ENCODE measurements at places on chromosomes 1 and 21.

DNA sequence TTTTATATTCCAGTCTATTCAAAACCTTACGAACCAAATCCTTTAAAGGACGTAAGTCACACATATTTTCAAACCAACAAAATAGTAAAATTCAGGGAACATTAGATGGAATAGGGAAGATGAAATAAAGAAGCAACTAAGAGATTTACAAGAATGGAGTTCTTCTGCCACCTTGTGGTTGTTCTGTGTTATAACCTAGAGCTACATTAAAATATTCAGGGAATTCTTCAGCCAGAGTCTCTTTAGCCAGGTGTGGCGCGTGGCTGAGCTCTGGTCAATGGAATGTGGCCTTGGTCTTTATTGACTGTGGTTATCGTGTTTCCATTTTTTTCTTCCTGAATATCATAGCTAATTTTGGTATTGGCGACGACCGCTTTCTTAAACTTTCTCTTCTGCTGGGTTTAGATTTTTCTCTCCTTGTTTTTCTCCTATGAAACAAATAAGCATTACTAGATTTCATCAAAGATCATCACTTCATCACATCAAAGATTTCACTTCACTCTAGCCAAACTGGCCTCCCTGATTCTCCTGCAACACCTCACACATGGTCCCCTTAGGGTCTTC lies 221.3 kb downstream of the MRPL39 start:
- DNase-seq, result peak; percentile 39

DNA sequence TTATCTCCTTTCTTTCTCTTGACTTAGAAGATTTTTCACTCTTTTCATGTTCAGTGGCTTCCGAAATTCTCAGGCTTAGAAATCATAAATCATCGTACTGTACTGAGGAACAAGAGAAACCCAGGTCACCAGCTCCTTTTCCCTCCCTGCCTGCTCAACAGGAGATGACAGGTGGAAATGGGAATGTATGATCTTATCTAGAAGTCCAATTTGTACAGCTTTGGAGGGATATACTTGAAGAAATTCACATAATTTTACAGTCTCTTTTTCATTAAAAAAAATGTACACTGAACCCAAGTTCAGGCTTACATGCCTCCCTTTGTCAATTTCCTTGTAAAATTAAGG lies 11.7 kb downstream of the EVA1C start:
- DNase-seq, result no peak

DNA sequence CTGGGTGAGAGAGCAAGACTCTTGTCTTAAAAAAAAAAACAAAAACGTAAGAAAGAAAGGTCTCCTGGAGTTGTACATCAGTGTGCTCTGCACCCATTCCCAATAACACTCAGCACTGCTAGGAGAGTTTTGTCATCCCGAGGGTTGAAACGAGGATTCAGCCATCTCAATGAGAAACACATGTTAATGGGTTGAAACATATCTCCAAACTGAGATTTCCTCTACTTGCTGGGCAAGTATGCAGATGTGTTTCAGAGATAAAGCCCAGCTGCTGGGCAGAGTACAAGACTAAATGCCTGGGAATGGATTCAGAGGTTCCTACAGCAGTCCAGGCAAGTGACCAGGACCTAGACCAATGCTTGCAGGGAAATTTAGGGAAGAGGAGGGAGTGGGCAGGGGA lies 2.6 kb upstream of the MFN2 start:
- no peak for DNase-seq

GRCh38 chr1:2074944-2075740 lies 24.9 kb downstream of the PRKCZ start:
- DNase-seq, result no peak

- no peak for DNase-seq
Measured at GRCh38 chr1:51341876-51342496, 11.6 kb upstream of the TTC39A start.

GRCh38 chr1:205013683-205014367 lies 29.2 kb upstream of the CNTN2 start:
- peak; percentile 68 for DNase-seq

- no peak for DNase-seq
Measured at GRCh38 chr1:12495725-12496124, 122.3 kb downstream of the DHRS3 start.

GRCh38 chr1:198268784-198269645 lies 112.2 kb downstream of the NEK7 start:
- DNase-seq, result no peak

GRCh38 chr1:154445040-154445472 lies 39.9 kb downstream of the IL6R start:
- no peak for DNase-seq
